ENCODE measurements at places on chromosomes 6 and 20.

DNA sequence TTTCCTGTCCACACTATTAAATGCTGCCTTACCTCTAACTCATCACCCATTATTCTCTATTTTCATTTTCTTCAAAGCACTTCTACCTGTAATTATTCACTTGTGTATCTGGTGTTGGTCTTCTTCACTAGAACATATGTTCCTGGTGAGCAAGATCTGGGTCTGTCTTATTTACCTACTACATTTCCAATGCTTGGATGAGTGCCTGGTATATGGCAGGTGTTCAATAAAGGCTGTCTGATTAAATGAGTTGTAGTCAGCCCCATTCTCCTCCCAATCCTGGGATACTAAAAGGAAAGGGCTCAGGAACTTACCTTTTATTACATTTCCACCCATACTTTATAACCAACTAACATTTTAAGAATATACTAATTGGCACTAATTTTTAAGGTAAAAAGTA lies 61.0 kb downstream of the CEP162 start:
- DNase-seq, result no peak

DNA sequence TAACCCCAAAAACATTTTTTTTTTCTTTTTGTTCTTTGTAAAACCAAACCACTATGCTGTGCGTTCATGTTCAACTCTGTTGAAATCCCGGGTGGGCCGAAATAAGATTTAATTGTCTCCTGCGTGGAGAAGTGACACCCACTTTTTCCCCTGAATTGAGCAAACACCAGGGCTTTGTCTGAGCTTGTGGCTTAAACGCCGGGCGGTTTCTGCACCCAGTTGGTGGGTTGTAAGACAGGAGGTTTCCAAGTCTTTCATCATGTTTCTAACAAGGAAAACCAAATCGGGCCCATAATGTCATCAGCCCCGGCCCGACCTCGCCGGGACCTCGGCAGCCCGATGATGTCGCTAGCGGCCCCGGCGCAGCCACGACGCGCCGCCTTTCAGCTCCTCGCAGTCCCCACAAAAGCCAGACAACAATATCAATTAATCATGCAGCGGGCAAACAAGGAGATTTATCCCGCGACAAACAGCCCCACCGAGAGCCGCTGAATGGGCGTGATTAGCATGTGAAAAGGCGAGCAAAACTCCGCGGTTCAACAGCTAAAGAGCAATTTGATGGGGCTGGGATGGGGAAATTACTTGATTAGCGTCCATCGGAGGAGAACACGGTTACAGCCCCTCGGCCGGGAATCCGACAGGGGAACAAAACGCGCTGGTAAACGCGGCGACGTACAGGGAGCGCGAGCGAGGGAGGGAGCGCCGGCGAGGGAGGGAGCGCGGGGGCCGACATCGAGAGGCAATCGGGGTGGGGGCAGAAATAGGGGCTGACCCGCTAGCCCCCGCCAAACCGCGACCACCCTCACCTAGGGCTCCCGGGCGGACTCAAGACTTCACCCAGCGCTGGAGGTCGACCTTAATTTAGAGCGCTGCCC lies 5.3 kb downstream of the LINC00237 start:
- DNase-seq, result peak; percentile 25

- no peak for DNase-seq
These were observed 19.2 kb downstream of the UTRN start for GRCh38 chr6:144304223-144304848.

- DNase-seq, result no peak
These were observed 9.7 kb upstream of the SLCO4A1 start for GRCh38 chr20:62632575-62633090.

GRCh38 chr6:792662-793061 lies 99.7 kb upstream of the EXOC2 start:
- DNase-seq, result no peak

- no peak for DNase-seq
These were observed 111.9 kb upstream of the SIRPG start for GRCh38 chr20:1769491-1769890.

DNA sequence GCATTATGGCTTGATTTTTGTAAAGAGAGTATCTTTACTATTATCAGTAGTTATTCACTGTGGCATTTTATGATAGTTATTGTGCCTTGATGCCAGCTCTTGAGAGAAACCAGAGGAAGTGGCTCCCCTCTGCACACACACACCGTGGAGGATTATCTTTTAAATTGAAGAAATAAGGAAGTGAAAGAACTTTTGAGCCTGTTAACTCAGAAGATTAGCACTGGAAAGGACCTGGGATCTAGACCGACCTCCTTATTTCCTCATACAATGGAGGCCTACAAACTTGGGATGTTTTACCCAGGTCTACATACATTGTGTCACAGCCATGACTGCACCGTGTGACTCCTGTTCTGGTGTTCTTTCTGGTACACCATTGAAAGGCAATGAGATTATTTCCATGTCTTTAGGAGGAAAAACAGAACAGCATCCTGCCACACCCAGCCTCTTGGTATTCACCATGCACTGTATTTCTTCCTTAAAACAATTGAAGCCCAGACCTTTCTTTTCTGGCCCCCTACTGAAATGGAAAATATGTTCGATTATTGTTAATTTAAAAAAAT lies 40.6 kb downstream of the HECA start:
- DNase-seq, result no peak

DNA sequence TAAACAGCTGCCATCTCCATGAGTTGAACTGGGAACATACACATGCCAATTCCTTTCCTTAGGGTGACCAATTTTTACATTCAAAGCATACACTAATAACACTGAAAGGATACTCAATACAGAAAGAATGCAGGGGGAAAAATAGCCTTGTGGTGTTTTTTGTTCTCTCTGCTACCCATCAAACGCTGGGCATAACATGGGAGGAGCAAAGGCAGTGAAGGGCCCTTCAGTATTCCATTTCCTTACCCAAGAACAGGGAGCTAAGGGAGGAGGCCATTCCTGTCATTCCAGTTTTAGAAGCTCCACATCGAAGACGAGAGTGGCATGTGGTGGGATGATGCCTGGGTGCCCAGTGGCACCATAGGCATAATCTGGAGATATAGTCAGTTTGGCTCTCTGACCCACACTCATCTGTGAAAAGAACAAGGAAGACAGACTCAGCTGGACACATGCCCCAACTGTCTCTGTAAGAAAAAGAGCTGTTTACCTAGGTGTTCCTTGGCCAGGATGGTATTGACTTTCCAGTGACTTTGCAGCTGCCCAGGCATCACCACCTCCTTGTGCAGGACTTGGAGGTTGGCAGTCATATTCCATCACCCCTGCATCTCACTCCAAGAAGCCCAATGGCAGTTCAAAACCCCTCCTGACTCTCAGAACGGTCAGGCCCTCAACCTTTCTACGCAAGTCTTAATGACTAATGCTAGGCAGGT lies 20.9 kb downstream of the FKBP1A start:
- DNase-seq, result no peak

GRCh38 chr6:124961777-124962638 lies at the start of gene RNF217:
Gene RNF217 (plus strand): TSS chr6:124962437. CDS start chr6:124962545, 108 bp downstream.
- peak; percentile 5 for DNase-seq

DNA sequence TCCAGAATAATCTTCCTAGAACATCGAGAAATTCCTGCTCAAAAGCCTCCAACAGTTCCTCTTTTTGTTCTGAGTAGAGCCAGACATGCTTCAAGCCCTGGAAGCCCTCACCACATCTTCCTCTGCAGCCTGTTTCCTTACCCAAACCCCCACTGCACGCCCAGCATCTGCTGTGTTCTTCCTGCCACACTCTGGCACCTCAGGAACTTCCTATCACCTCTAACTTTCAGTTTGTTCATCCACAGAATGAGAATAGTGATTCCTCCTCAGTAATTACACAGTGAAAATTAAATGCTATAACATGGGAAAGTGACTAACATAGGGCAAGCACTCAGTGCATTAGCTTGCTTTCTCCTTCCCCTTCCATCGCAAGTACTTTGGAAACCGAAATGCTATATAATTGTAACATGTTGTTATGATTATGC lies 26.3 kb downstream of the C6orf89 start:
- DNase-seq, result peak; percentile 20

- DNase-seq, result no peak
These were observed 185.8 kb downstream of the PHF3 start for GRCh38 chr6:63821442-63821841.

GRCh38 chr6:107290491-107290890 lies 168.9 kb downstream of the PDSS2 start:
- DNase-seq, result no peak

GRCh38 chr6:159037756-159038290 lies 7.0 kb downstream of the TAGAP start:
- no peak for DNase-seq

DNA sequence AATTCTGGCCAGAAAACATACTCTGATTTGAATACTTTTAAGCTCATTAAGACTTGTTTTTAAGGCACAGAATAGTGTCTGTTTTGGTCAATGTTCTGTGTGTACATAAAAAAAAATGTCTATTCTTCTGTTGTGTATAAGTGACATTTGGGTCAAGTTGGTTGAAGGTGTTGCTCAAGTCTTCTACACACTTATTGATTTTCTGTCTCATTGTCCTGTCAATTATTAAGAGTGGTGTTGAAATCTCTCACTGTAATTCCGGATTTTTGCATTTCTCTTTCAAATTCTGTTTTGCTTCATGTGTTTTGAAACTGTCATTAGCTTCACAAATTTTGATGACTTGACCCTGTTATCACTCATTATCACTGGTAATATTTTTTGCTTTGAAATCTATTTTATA lies 37.5 kb upstream of the EPM2A start:
- no peak for DNase-seq

All from activated naive CD8-positive, alpha-beta T cell treated with anti-CD3 and anti-CD28 coated beads, Interleukin-2, amount 50 U/mL, for 24 hours (primary cell).